NCI-H1694 treated with DMSO at 0.1 percent for 48 hours (cell line): ENCODE measurements at places on chromosomes 6 and 20.

DNA sequence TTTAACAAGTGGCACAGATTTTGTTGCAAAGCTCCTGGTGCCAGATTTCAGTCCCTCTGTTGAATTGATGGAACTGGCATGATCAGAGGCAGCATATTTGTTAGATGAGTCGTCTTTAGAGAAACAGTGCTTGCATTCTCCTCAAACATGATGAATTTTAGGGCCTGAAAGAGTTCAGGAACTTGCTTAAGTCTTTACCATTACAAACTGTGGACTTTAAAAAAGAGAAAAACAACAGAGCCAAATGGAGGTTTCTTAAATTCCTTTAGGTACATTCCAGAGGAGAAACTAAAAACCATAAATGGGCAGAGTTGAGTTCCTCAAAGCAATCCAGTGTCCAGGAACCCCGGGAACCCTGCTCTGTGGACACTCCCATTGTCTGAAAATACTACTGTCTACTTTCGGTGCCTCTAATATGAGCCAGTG lies 2.5 kb downstream of the GTF2H5 start:
- no peak for DNase-seq

DNA sequence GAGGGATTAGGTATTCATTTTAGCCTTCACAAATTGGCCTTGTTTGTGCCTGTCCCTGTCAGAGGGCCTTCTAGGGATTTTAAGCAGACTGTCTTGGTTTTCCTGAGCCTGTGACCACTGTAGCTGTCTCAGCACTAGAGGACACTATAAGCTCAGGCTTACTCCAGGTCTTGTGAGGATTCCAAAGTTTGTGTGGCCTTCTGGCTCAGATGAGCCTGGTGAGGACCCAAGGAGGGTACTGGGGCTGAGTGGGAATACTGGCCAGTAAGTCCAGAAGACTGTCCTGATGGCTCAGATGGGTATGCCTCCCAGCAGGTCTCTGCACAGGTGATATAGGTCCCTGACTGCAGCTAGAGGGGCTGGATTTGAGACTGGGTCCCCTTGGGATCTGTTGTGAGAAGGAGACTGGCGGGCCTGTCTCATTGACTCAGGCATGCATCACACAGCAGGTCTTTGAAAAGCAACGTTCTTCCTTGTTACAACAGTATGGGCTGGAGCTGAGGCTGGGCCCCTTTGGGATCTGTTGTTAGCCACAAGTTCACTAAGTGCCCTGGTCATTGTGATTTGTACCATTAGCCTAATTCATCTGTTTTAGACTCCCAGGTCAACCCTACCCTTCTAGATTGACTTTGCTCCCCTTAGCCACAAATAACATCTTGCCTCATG lies 26.3 kb upstream of the TFB1M start:
- no peak for DNase-seq

- no peak for DNase-seq
Measured at GRCh38 chr6:133083248-133083967, 157.7 kb upstream of the EYA4 start.

DNA sequence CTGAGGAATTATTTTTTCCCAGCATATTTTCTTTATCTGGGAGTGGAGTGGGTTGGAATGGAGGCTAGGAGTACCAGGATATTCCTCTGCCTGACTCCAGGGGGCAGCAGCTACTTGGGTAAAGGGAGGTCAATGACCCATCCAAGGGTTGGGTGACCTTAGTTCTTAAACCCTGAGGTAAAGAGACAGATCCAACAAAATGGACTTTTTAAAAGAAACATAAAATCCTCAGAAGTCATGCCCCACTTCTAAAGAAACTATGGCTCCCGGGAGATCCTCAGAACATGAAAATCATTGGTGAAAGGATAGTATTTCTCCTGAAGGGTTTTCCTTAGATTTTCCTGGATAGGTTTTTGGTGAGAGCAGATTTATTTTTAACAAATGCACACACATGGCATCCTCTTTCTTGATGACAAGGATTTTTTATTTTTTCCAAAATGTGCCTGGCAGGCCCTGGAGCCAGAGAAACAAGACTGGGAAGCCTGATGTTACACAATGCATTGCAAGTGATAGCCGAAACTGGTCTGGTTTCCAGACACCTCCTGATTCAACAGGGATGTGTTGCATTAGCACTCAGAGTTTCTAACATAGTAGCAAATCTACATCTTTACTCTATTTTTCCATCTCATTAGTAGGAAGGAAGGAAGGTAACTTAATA lies 240.9 kb upstream of the BTBD3 start:
- peak; percentile 3 for DNase-seq
